ENCODE measurements at places on chromosomes 12 and 14.

DNA sequence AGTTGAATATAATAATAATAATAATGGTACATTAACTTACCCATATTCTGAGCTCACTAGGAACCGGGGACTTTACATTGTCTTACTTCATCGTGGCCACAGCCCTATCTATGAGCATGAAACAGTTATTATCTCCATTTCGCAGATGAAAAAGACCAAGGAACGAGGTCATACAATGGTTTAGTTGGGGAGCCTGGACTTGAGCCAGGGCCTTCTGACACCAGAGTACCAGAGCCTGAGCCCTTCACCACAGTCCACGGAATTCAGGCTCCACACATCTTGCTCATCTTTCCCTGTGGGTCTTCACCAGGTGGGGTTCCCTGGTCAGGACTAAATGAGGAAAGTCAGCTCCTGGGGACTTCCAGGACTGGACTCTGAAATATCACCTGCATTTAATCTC is 31.3 kb upstream of the CMKLR1 start:
- DNase-seq = no peak

- peak; percentile 29 for DNase-seq
These were observed 100.5 kb downstream of the TSPAN8 start for GRCh38 chr12:71057330-71057729.

DNA sequence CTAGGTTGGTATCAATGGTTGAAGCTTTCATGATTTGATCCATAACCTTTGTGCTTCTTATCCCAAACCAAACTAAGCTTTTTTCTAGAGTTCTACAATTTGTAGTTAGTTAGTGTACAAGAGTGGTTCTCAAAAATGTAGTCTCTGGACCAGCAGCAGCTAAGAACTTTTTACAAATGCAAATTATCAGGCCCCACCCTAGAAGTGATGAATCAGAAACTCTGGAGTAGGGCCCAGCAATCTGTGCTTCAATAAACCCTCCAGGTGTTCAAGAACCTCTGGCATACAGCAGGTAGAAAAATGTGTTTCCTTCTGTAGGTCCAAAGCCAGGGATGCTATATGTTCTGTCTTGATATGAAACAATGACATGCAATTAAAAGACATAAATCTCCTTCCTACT is 26.1 kb upstream of the ACTR6 start:
- no peak for DNase-seq

DNA sequence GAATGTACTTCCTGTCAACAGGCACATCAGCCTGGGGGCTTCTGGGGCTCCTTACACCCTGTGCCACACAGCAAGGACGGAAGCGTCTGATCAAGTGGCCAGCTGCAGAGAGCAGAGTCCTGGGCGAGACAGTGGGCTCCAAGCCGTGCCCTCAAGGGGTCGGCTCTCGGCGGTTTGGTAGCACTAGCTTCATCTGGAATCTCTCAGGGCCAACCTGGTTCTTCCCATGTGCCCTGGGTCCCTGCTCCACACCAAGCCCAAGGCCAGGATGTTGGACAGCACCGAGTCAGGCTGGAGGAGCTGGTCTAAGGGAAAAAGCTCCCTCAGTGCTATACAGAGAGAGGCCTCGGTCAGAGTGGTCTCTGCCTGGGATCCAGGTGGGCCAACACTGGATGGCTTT is 20.5 kb downstream of the DIO3 start:
- no peak for DNase-seq

DNA sequence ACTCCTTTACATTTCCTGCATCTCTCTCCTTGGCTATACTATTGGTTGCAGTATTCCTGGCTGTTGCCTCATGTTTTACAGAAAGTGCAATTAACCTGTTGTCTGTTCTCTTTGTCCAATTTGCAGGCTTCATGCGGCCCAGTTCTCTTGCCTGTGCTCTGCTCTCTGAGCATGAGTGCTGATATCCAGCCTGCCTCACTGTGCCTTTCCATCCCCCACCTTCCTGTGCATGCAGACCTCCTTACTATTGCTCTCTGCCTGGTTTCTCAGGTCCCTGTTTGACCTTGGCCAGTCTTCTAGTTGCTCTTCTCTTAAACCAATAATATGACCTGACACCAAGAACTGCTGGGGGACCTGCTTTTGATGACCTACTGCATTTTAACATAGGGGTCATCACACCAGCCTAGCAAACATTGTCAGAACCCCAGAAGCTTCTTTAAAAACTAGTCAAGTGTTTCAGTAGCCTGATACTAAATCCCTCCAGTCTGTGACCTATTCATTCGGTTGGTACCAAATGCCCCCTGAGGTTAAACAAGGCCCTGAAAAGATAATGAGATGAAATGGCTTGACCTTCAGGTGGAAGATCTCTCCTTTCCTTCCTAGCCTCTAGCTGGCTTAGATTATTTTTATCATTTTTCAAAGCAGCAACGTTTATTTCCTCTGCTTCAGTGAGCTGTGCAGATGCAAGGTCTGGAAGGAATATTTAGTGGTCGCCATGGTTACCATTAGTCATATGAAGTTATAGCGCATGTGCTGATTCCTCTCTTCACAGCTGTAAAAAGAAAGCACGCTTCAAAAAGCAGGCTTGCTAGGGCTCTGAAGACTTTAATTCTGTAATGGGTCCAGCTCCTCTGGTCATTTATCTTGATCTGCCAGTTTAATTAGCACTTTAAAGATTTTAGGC is 216.5 kb downstream of the PHLDA1 start:
- DNase-seq = peak; percentile 31

DNA sequence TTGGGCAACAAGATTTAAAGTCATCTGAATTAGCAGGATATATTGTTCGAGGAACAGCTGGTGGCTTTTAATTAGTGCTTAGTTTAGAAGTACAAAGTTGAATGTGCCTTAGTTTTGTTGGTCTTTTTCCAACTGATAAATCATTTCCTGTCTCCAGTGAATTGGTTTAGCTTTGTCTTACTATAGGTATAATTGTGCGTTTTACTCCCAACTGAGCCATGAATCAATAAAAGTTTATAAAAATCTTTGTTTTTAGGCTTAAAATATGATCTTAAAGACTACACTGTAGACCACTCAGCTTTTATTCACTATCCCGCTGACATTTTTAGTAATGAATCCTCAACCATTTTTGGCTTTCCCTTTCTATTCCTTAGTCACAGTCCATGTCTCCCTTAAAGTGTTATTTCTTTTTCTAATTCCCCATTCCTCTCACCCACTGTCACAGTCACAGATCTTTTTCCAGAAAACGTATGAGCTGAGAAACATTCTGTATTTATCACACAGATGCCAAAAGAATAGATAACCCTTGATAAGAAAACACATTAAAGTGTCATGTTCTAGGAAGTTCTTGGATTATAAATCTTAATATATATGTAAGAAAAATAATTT is 34.0 kb upstream of the ALG10 start:
- no peak for DNase-seq

DNA sequence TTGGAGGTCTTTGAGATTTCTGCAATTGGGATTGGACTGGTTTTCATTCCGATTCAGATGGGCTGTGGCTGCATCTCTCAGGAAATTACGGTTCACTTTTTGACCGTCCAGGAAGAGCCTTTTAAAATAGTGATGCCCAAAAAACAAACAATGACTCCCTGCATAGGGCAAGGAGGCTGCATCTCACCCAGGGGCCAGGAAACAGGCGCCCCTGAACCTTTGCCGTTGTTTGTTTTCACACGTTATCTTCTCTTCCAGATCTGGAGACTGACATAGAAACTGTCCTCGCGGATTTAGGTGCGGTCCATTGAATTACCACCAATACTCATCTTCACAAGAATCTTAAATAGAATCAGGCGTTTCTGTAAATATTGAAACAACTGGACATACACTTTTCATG is 66.0 kb downstream of the FLRT2 start:
- peak; percentile 72 for DNase-seq

DNA sequence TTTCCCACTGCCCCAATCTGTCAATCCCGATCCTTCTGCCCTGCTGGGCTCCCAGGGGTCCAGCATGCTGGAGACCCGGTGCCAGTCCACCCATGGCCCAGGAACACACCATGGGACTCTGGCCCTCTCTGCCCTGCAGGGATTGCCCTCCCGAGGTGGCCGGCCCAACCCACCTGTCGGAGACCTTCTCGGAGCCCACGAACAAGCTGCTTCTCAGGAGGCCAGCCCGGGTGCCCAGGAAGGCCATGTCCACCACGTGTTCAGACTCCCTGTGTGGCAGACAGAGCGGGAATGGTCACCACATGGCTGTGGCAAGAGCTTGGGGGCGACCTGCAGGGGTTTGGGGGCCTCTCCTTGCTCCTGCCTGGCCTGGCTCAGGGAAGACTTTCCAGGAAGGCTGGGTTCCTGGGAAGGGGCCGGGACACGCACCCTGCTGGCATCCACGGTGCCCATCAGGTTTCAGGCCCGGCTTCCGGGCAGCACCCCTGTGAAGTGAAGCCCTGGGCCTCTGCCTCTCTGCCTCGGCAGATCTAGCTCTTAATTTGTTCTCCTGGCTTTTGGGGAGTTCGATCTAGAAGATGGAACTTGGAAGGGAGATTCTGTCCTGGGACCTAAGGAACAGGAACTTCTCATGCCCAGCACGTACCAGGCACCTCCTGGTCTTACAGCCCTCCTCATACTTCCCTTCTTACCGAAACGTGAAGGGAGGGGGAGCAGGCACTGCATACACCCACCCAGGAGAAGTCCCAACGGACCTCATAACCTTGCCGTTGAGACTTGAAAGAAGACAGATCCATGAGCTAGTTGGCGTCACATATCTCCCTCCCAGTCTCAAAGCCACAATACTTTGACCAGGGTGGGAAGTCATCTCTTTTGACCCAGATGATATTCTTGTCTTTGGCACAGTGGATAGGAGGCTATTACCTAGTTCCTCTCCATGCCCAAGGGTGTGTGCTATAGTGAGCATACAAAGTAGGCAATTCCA is 26.3 kb downstream of the LRTM2 start:
- DNase-seq = no peak

DNA sequence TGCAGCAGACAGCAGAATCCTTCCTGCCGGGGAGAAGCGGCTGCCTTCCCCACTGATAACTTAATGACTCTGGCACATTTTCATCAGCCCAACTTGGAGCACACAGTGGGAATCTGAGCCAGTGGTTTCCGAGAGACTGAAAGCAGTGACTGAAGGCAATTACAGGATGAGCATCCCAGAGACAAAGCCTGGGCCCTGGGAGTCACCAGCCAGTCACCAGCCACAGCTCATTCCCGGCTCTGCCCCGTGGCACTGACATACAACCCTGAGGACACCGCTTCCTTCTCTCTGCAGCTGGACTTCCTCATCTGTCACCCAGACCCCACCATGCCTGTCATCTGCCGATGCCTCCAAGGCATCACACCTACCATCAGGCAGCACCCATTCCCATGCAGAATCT is 192.3 kb downstream of the DPF3 start:
- no peak for DNase-seq

GRCh38 chr14:90867501-90867900 is 51.3 kb upstream of the TTC7B start:
- no peak for DNase-seq

DNA sequence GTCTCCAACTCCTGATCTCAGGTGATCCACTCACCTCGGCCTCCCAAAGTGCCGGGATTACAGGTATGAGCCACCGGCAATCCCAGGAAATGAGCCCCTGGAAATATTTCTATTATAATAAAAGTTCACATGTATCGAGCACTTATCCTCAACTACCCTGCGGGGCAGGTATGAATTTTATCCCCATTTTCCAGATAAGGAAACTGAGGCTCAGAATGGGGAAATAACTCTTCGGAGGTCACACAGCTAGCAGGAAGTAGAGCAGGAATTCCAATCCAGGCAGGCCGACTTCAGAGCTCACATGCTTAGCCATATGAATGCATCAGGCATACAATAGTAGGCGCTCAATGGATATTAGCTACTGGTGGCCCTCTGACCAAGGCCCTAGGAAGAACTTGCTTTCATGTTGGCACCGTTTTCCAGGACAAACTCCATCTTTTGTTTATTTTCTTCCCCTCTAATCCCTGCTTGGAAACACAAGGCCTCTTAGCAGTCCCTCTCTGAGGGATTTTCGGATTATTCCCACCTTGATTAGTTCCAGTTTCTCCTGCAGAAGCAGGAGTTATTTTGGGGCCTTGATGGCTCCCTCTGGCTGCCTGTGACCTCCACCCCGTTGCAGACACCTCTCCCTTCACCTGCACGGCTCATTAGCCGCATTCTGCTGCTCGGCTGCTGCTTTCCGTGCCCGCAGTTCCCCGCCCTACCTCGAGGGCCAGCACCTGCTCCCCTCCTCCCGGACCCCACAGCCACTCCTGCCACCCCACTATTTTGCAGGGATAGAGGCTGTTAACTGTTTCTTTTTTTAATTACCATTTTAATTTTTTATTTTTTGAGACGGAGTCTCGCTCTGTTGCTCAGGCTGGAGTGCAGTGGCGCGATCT is 18.7 kb upstream of the POP5 start:
- DNase-seq = no peak

- DNase-seq = peak; percentile 10
These were observed 78.9 kb upstream of the GZMB start for GRCh38 chr14:24712909-24713308.

DNA sequence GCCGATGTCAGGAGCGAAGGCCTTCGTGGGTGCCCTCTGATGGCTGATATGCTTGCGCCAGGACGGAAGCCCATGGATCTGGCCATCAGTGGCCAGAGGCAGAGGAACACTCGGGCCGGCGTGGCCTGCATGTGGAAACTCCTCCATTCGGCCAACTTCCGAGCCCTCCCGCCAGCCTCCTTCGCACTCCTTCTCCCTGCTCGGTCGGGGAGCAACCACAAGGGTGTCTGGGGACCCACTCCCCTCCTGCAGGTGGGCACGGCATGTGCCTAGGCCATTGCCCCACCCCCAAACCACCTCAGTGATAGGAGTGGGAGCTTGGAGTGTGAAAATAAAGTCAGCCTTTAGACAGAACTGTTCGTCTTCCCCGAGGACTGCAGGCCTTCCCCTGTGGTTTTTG is 231.3 kb downstream of the BCL11B start:
- no peak for DNase-seq

DNA sequence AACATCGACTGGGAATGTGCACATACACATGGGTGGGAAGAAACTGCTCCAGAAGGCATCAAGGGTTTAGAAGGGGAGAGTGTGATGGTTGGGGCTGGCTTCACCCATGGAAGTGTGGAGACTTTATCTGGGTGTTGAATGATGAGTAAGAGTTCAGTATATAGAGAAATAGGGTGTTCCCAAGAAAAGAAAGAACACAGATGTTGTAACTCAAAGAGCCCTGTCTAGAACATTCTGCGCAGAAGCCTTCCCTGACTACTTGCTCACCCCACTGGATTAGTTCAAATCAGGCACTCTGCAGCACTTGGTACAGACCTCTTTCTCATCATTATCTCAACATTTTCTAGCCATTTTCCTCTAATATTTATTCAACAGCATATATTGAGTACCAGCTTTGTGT is 491.7 kb downstream of the SNAPC1 start:
- DNase-seq = no peak

DNA sequence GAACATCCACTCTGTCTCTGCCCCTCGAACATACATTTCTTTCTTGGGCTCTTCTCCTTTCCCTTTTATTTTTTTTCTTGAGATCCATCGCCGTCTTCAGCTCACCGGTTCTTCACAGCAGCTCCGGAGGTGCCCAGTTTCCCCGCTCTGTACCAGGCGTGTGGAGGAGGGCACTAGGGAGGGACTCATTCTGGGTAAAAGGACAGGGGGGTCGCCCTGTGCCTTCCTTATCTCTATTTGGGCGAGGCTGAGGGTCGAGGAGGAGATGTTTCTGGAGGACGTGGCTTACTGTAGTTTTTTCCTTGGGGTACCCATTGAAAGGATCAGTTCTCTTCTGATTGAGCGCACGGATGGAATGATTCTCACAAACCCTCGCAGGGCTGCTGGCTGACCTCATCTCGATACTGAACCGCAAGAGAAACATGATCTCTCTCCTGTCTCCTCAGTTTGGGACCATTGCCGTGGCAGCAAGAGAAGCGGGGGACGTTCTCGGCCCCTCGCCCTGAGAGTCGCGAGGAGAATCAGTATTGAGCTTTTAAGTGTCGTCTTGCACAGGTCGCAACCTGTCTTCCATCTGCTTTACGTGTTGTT is 386 bp downstream of the LIN52 start:
- peak; percentile 46 for DNase-seq

Measured in SJCRH30 (cell line).